ENCODE measurements at places on chromosomes 7 and 10.

GRCh38 chr7:80618096-80618495 is 20.3 kb upstream of the CD36 start:
- DNase-seq = no peak

DNA sequence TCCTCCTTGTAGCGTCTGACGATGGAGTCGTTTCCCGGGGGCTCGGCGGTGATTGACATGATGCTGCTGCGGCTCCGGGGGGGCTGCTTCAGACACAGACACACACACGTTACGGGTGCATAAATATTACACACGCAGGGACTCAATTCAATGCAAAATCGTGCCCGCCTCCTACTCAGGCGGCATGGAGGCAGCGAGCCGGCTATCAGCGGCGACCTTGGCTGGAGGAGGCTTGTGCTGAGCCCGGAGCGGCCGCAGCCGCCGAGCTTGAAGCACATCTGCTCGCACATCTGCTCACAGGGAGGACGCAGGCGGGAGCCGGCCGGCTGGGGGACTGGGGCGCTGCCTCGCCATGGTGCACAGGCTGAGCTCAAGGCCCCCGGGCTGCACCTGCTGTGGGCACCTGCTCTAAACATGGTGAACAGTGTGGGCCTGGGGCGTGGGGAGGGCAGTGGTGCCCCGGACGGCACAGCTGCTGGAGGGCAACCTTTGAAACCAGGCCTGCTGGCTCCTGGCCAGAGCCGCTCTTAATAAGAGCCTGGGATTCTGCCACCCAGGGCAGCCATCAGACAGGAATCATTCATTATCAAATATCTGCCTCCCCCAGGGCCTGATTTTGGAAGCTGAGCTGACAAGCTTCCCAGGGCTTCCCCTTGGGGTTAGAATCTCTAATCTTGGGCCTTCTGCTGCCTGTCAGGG is 84.7 kb upstream of the GNA12 start:
- no peak for DNase-seq

DNA sequence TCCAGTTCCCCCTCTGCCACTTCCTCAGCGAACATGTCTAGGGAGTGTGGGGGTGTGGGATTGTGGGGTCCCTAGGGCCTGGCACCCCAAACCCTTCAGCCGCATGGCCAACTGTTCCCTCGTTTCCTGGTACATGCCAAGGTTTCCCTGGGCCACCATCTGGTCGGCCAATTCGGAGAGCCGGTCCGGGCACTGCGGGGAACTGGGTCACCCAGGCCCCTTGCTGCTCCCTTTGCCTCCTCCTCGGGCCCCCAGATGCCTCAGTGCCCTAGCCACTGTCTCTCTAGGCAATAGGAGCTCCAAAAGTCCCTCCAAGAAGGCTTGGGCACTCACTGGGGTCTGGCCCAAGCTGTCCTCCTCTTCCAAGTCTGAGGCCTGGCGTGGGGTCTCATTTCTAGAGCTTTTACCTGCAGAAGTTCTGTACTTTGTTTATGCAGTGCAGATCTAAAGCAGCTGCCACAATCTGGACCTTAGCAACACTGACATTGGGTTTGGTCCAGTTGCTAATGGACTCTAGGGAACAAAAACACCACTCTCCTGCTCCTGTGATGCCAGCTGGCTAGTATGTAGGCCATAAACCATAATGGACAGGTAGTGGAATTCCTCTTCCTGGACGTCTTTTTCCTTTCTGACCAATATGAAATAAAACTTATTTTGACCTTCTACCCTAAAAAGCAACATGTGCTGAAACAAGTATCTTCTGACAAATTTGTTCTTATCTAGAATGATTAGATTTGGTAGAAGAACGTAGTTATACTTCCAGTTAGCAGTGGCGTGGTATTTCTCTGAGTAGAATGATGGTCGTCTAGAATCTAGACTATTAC is 172.9 kb downstream of the LRRC4 start:
- DNase-seq = no peak

DNA sequence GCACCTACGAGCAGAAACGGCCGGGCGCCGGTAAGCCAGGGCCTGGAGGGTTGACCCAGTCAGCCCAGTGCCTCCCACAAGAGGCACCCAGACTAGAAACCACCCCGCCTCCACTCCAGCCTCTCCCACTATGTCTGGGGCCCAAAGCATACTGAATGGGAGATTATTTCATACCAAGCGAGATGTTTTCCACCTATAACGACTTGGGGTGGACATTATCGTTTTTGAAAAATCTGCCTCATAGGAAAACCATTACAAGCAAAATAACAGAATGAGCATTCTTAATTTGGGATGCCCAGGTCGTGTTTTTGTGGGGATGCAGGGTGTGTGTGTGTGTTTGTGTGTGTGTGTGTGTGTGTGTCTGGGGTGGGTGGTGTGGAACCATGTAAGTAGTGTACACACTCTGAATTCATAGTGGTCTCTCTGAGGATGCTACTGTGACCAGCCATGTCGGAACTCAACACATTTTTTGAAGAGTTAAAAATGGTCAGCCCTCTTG is 1.6 kb downstream of the HOXA6 start:
- no peak for DNase-seq

- no peak for DNase-seq
Observed at GRCh38 chr7:148962440-148962822, 65.9 kb downstream of the PDIA4 start.

DNA sequence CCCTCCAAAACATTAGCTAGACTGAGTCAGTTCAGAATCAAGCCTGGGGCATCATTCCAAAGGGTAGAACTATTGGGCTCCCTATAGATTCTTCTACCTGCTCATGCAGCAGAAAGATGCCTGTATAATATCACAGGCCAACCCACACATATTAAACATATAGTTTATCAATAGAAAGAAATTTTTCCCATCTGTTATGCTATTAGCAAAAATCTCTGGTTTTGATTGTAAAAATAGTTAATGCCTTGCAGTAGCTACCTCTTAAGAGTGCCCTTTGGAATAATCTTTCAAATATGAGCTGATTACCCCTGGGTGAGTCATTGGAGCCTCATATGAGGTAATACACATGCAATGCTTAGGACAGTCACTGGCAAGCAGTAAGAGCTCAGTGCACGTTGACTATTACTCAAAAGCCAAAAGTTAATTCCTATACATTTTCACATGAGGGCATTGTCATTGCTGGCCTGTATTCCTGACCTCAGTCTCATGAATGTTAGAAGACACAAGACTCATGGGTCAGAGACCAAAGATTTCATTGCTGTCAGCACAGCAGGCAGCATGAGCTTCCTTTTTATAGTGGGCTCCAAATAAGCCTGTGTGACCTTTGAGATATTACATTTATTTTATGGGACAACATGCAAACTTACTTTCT is 180.0 kb downstream of the FGFR2 start:
- no peak for DNase-seq

GRCh38 chr7:97819161-97819560 is 53.0 kb downstream of the ASNS start:
- DNase-seq = no peak

GRCh38 chr10:70832852-70833528 is 17.2 kb downstream of the SGPL1 start:
- no peak for DNase-seq

DNA sequence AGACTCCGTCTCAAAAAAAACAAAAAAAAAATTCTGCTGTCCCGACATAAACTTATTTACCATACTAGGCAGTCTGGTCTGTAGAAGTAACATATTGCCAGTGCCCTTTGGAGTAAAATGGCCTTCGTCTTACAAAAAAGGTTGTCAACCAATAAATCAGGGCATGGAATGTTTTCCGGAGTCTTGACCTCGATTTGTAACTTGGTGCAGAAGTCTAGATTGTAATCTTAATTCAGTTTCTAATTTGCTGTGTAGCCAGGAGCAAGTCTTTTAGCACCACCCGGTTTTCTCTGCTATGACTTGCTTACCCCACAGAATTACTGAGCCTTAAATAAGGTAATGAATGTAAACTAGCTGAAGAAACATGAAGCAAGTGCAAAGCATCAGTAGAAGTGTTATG is 23.2 kb downstream of the UBN2 start:
- no peak for DNase-seq

GRCh38 chr7:158019726-158020705 is 567.6 kb downstream of the PTPRN2 start:
- no peak for DNase-seq

DNA sequence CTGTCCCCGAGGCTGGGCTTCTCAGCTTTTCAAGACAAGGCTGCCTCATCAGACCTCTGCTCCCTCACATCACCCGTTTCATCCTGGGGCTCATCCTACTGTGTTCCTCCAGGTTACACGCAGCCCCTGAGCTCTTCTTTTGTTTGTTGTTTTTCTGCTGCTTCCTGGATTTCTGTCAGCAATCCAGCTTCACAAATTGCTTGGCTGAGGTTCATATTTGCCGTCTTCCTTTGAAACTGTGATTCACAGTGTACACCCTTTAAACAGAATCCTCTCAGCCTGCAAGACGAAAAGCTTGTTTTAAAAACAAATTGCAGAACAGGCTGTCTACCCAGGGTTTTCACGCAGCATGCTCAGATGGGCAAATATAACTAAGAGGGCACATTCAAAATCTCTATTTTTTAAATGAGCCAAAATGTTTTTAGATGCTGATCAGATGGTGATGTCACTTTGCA is 39.1 kb upstream of the PARD3 start:
- DNase-seq = no peak

DNA sequence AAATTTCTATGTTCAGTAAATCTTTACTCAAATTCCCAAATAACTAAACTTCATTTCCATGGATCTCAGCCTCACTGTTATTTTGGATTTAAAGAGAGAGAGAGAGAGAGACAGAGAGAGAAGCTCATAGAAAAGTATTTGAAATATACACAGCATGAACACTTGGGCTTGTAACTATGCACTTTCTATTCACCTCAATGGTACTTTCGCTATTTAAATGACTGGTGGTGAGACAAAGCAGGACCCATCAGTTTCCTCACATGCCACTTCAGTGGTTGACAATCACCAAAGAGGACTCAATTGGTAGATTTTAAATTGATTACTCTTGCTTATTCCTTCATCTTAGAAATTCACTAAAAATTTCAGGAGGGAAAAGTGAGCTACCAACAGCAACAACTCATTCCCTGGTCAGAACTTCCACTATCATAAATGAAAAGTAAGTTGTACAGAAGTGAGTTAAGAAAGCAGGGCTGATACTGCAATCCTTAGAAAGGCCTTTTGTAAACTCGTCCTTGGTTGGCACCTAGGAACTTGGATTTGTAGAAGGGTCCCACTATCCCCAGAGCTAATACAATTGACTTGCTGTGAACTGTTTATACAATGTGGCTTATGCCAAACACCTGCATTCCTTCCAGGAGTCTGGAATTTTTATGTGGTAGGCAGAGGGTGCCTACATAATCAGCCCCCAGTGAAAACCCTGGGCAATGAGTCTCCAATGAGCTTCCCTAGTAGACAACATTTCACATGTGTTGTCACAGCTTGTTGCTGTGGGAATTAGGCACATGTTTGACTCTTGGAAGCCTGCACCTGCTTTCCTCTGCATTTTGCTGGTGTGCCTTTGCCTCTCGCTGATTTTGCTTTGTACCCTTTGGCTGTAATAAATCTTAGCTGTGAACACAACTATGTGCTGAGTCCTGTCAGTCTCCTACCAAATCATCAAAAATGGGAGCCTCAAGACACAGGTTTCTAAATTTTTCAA is 10.8 kb downstream of the ERLIN1 start:
- no peak for DNase-seq

DNA sequence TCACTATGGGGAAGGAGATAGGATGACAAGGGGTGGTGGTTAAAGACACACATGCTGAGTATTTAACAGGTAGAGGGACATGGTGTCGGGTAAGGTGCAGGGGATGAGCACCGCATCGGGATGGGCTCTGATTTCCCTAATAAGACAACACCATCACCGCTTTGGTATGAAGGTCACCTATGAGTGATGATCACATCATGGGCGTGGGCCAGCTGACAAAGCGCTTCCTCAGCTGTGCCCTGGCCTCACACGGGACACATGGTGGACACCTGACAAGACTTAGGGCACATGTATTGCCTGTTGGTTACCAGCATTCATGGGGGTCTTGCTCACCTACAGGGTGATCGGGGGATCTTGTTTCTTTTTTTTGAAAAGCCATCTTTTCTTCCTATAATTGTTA is 12.8 kb downstream of the C7orf57 start:
- DNase-seq = no peak

GRCh38 chr10:132540456-132540855 is 2.9 kb downstream of the INPP5A start:
- no peak for DNase-seq

GRCh38 chr10:49310901-49311554 is 12.1 kb downstream of the C10orf71 start:
- DNase-seq = no peak

Measured in stimulated activated CD4-positive, alpha-beta T cell treated with anti-CD3 and anti-CD28 coated beads, Interleukin-4, amount 100 ng/mL, for 4 hours (primary cell).